ENCODE measurements at places on chromosomes 5 and 9.

GRCh38 chr9:25816439-25816838 lies 138.2 kb upstream of the TUSC1 start:
- DNase-seq = no peak

DNA sequence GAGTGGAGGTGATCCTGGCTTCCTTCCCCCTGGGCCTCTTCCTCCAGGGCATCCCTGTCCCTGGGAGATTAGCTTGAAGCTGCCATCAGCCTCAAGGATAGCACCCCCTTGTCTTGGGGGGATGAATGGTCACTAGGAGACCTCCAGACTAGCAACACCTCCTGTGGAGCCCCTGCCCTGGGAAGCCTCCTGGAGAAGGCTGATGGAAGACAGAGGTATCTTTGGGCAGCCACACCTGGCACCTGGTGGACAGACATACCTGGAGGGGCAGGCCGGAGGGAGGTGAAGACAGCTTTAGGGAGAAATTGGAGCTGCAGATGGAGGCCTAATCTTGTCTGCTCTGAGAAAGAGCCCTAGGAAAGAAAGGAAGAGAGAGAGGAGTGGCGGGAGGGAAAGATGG lies 9.0 kb upstream of the TTLL11 start:
- DNase-seq = no peak

DNA sequence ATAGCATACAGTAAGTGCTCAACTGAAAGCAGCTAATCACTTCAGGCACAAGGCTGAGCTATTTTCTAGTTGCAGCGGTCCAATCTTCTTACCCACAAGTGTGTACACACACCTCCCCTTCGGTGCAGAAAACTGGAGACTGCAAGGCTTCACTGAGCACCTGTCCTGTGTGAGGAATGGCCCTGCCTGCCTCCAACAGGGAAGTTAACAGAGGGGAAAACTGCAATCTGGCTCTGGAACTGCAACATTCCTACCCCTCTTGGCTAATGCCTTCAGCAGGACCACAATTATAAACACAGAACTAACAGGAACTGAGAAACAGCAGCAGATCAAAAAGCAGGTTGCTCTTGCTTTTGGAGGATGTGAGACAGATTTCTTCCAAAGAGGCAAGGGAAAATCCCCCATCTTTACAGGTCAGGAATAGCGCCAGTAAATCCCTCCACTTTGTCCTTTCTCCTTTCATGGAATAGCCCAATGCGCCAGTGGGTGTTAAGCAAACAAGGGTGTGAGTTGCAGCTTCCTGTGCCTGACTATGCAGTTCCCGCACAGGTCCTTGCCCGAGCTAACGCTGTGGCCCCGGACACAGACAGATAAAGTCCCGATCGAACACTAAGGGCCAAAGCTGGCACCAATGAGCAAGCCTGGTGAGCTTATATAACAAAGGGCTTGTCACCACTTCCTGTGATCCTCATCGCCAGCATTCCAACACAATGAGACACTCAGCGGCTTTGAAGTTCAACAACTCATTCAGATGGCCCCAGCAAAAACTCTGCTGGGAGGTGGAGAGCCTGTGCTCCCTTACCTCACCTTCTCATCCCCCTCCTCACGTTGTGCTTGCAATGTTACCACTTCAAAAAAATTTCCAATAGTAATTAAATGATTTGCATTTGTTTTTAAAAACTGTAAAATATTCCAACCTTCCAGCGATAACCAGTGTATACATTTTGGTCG lies 21.5 kb downstream of the SHB start:
- no peak for DNase-seq

GRCh38 chr5:58496488-58496887 lies 5.3 kb downstream of the GAPT start:
- no peak for DNase-seq

- peak; percentile 57 for DNase-seq
These were observed 7.9 kb upstream of the ENG start for GRCh38 chr9:127862075-127863011.

DNA sequence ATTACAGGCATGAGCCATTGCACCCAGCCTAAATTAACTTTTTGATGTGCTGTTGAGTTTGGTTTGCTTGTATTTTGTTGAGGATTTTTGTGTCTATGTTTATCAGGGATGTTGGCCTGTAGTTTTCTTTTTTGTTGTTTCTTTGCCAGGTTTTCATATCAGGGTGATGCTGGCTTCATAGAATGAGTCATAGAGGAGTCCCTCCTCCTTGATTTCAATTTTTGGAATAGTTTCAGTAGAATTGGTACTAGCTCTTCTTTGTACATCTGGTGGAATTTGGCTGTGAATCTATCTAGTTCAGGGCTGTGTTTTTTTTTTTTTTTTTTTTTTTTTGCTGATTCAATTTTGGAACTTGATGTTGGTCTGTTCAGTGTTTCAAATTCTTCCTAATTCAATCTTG lies 1164.3 kb upstream of the DMAC1 start:
- no peak for DNase-seq

DNA sequence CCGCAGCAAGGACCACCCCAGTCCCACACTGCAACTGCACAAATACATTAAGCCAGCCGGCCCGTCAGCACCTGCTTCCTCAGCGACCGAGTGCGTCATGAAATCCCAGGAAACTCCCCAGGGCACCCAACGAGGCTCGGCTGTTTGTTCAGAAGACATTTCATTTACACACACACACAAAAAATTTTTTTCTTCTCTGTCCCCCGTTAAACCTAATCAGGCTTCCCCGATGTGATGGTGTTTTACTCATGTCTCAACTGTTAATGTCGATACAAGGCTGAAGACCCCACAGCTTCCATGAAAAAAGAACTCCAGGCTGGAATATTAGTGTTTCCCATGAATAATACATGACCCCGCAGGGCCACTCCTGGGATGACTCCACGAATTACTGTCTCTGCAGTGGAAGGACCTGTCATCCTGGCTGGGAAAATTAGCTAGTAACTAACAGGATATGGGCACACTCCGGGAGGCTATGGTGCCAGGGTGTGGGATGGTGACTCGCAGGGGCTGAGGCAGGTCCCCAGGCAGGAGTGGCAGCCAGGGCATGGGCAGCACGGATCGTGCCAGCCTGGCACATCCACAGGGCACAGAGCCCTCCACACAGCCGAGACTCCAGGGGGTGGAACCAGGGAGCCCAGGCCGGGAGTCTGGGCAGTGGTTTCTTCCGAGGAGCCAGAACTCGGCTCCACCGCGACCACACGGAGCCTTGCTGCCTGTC lies 102.4 kb downstream of the VAV2 start:
- no peak for DNase-seq

DNA sequence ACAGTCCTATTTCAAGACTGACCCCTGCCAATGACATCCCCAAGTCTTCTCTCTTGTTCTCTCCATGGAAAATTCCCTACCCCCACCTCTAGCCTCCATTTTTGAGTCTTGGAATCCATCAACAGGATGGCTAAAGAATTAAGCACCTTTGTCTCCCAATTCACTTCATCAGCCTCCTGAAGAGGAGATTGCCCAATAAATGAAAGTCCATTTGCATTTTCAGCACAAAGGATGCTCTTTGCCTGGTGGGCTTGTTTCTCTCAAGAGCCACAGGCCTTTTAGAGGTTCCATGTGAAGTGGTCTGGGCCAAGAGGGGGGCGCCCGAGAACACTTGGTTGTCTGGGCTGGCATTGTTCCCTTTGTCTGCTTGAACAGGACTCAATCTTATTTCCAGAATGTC lies 12.6 kb downstream of the HSD17B3 start:
- no peak for DNase-seq

- DNase-seq = no peak
These were observed 203.0 kb downstream of the MED10 start for GRCh38 chr5:6175172-6175854.

GRCh38 chr5:113201715-113202114 lies 225.1 kb downstream of the DCP2 start:
- DNase-seq = no peak

GRCh38 chr5:13581914-13582313 lies 362.6 kb downstream of the DNAH5 start:
- no peak for DNase-seq

DNA sequence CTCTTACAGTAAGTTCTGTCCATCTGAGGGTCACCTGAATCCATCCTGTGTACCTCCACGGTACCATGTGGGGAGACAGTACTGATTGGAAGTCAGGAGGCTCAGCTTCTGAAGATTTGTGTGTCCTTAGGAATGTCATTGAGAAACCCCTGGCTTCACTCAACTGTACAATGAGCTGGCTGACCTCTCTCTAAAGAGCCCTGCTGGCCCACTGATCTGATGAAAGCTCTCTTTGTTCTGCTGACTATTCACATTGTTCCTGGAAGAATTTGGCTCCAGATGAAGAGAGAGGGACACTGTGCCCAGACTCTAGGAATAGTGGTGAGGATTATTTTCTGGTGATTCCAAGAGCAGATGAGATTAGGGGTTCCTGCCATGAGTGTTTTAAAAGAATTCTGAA lies 141.2 kb downstream of the LURAP1L start:
- DNase-seq = no peak

GRCh38 chr5:175478008-175478383 lies 364 bp upstream of the SFXN1 start:
- DNase-seq = no peak

GRCh38 chr5:12951846-12952245 lies 992.6 kb downstream of the DNAH5 start:
- no peak for DNase-seq

DNA sequence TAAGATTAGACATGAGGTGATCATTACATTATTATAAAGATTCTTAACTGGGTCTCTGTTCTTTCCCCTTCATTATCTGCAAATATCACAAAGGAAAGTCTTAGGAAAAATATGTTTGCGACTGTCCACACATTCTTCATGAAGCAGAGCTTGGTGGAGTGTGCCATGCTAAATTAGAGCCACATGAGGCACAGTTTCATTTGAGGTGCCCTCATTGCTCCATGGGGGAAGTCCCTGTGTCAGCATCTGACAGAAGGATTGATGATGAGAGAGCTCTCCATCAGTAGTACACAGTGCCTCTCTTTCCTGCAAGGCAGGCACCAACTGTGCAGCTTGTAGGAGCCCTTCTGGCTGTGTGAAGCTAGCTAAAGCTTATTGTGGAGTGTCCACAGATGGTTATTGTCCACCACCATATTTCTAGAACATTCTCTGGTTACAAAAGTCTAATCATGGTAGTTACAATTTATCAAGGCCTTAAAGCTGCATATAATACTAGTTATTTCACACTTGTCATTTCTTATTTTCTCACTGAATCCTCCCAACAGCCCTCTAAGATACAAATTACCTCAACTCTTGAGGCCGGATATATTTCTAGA lies 63.9 kb downstream of the C9orf152 start:
- peak; percentile 37 for DNase-seq

DNA sequence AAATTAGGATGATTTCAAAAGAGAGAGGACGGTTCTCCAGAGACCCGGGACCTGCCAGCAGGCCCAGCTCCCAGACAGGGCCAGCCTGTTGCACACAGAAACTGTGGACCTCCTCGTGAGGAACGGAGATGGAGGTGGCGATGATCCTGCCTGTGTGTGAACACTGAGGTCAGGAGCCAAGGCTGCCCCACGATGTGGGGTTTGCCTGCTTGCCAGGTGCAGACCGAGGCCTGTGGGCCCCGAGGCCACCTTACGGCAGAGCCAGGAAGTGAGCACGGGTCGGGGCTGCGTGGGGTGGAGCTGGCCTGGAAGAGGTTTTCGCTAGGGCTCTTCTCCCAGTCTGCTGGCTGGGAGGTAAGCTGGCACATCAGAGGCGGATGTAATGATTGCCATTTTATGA lies 4.3 kb downstream of the FAM163B start:
- no peak for DNase-seq

DNA sequence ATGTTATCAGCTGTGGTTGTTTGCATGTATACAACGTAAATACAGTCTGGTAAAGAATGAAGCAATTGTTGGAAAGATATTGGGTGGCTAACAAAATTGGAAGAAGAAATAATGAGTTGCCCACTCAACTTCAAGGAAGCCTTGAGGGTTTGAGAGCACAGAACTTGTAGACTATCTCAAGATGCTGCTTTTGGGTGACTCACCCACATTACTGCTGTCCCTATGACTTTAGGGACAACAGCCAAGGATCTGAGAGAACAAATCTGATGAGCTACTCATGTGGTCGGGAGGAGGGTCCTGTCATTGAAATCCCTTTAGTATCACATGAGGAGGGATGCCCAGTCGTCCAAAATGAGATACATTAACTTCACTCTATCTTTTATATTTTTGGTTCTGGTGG lies 261.8 kb downstream of the GAS1 start:
- no peak for DNase-seq

- DNase-seq = no peak
These were observed 29.2 kb downstream of the ANXA2R start for GRCh38 chr5:43010935-43011315.

DNA sequence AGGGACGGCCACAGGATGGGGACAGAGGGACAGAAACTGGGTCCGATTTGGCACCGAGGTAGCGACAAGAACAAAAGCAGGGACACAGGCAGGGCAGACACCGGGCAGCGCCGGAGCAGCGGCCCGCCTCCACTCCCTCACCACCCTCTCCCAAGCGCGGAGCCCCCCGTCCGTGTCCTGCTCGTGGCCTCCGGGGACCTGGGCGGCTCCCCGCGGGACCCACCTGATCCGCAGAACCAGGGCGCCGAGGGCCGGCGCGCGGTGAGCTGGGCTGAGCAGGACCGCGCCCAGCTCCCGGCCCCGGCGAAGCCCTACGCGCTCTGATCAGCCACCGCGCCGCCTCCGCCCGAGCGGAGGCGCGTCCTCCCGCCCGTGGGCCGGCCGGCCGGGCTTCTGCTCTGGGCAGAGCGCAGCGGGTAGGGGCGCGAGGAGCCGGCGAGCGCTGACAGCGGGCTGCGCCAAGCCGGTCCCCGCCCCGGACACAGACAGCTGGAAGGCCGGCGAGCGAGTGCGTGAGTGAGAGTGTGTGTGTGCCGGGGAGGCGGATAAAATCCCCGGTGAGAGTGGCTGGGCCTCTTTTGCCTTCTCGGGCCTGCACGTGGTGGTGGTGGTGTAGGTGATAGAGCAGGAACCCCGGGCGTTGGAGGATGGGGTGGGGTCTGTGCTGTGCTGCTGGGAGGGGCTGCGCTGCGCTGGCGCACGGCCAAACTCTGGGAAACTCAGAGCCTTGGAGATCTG lies at the start of gene GGTA1:
Gene GGTA1 (minus strand): TSS at position 418 of the 738 bp plus-strand sequence. CDS start 31,922 bp downstream, outside the sequence.
- no peak for DNase-seq

GRCh38 chr5:72351376-72351775 lies 31.2 kb downstream of the PTCD2 start:
- DNase-seq = no peak
